ENCODE measurements at places on chromosomes 2 and 18.
A peak's percentile ranks its signal among the peaks of the same experiment; 100 is the strongest.

- no peak for DNase-seq
Observed at GRCh38 chr2:95306336-95306895, 9.3 kb downstream of the KCNIP3 start.

DNA sequence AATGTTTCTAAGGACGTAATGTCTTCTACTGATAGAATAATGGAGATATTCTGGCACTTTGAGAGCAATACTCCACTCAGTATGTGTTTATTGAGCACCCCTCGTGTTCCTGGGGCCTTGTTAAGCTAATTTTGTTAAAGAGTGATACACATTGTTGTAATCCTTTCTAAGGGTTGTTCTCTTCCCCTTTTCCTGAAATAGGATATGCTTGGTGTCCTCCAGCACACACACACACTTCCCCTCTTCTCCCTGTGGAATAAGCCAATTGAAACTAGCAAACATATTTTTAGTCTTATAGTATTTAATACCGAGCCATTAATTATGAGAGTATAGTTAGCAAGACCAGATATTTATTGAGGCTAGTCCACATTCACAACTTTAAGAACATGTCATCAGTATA is 114.1 kb downstream of the CRIM1 start:
- DNase-seq, result no peak

DNA sequence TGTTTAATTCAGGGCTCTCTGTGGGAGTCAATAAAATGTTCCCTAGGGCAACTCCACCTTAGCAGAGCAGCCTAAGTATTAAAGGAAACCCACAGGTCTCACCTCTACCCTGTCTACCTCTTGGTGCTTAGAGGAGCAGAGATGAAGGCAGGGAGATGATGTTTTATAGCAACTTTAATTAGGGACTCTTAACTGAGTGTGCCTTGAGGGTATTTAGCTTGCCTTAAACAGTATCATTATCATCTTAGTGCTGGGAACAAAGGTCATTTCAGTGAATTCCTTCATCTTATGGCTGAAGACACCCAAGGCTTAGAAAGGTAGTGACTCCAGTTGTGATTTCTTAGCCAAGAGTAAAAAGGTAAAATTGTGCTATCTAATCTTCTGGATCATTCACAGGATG is 26.7 kb downstream of the VIL1 start:
- no peak for DNase-seq

GRCh38 chr2:17791121-17791816 is 25.0 kb upstream of the MSGN1 start:
- no peak for DNase-seq

DNA sequence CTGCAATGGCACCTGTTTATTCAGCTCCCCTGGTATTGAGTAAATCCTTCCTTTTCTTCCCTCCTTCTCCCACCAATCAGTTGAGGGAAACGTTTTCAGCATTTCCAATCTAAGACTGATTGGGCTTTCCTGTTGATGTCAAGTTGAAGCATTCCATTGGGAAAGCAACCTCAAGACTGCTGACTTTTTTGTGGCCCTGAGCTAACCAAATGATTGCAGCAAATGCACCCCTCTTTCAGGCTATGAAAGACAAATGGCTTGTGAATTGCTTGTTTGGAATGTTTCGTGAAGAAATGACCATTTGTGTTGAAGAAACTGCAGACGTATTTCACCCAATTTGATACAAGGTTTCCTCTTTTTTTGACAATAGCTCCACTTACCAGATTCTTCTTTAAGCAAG is 303.5 kb downstream of the EPHA4 start:
- DNase-seq, result no peak

GRCh38 chr2:146661473-146662096 is 1183.2 kb upstream of the ACVR2A start:
- DNase-seq, result peak; percentile 9

- no peak for DNase-seq
Observed at GRCh38 chr2:172345956-172346555, 81.3 kb upstream of the ITGA6 start.

DNA sequence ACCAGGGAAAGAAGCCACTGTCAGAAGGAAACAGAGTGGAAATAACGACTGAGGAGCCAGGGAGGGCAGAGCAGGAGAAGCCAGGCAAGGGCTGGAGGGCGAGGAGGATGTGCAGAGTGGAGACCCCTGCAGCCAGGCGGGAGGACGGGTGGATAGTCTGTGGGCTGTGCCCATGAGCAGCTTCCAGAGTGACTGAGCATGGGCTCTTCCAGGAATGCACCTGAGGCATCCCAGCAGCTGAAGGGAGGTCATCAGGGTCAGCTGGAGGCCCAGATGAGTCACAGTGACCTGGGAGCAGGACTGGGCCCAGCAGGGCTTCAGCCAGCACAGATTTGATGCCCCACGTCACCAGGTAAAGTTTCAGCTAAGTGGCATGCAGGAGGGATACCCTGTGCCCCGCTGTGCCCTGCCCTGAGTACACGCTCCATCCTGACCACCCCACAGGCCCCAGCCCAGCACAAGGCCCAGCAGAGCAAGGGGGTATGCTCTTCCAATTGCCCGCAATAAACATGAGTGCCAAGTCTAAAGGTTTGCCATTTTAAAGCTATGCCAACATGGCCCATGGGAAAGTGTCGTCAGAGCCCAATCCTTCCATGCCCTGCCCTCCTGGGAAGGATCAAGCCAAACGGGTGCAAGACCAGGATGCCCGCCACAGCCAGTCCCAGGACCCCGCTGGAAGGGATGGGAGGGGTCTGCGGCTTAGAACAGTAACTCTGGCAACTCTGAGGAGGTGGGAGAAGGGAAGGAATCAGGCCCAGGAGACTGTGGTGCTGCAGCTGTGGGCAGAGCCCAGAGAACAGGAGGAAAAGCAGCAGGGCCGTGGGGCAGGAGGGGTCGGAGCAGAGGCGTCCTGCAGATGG is 85.7 kb downstream of the SEPTIN10 start:
- no peak for DNase-seq

- DNase-seq, result no peak
Observed at GRCh38 chr2:109247340-109247739, 118.3 kb downstream of the SH3RF3 start.

DNA sequence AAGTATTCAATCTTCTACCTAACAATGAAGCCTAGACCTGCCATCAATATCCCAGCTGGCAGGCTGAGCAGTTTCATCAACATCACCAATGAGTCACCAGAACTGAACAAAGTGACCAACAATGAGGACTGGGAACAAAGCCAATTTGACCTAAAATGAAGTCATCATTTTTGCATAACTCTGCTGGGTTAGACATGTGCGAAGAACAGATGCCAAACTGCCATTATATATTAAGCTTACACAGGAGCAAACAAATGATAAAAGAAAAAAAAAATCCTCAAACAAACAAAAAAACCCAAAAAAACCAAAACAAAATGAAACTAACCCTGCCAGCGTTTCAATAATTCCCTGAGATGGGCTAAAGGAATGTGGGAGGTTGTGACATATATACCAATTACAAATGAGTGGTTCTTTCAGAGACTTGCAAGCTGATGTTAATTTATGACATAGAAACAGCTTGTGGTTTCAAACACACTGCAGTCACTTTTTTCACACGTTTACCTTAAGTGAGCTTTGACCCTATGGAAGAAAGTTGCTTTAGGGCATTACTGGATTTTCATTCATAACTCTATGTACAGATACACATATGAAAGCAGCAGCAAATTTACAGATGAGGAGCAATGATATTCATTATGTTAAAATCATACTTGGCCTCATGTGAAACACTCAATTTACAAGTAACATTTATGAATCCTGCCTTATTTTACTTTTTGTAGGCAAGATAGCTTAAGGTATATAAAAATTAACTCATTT is 56.9 kb upstream of the CCDC141 start:
- no peak for DNase-seq
